ENCODE measurements at places on chromosomes 12 and 14.

DNA sequence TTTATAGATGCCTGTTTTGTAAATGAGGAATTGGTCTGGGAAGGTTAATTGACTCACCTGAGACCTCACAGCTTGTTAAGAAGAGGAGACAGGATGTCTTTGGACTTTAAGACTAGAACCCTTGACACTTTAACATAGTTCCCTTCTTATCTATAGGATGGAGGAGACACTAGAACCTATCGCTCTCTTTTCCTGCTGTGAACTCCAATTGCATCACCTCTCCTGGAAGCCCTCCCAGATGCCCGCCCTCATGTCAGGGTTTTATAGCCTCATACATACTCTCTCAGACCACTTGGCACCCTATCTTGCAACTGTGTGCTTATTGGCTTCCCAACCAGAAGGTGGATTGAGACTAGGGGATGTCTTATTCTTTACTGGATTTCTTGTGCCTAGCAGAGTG, 2.5 kb upstream of the CTDSP2 start:
- no peak for DNase-seq

DNA sequence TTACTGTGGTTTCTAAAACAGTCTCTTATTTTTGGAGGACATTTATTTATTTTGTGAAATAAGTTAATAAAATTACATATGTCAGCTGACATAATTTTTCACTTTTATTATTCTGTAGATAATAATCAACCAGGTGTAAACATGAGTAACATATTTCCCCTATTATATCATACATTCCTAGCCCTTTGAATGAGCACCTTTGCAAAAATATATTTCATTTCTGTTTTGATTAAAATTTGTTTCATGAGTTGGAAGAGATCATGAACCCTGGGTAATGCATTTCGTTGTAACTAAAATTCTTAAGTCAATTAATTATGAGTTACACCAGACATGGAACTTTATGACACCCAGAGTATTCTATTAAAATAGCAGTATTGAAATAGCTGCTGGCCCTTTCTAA, 56.3 kb downstream of the SLC16A7 start:
- no peak for DNase-seq

DNA sequence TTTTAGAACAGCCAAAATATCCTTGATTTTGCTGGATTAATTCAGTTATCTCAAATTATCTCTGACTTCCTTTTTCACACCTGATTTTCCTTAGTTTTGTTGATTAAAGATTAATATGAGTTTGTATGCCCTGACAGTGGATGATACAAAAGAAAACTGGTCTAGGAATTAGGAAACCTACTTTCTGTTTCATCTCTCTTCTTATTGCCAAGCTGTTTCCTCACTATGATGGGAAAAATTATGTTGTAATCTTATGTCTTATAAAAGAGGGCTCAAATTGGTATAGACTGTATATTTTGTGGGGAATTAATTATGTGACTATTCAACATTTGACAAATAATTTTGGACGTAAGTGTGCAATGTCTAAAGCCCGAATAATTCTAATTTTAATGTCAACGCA, 271.6 kb downstream of the FBXL14 start:
- DNase-seq = no peak

DNA sequence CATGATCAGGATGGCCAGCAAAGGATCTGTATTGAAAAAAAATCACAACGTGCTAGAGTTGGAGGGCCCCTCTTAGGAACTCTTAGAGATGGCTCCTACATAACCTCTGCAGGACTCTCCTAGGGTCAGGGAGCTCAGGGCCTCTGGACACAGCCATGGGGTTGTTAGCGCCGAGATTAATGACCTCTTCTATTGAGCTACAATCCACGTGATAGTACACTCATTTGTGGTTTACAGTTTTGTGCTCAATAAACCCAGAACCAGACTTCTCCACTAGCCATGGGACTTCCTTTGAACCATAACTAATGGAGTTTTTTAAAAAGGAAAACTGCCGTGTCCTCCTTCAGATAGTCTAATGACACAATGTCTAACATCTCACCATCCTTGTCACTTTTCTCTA, 29.6 kb upstream of the HDAC7 start:
- no peak for DNase-seq

- no peak for DNase-seq
These were observed 2.4 kb upstream of the KRT8 start for GRCh38 chr12:52907092-52907810.

- DNase-seq = no peak
These were observed at the start of gene WIF1 for GRCh38 chr12:65121049-65121955. WIF1 (minus strand) TSS chr12:65121305; CDS start chr12:65121191, 114 bp downstream.

DNA sequence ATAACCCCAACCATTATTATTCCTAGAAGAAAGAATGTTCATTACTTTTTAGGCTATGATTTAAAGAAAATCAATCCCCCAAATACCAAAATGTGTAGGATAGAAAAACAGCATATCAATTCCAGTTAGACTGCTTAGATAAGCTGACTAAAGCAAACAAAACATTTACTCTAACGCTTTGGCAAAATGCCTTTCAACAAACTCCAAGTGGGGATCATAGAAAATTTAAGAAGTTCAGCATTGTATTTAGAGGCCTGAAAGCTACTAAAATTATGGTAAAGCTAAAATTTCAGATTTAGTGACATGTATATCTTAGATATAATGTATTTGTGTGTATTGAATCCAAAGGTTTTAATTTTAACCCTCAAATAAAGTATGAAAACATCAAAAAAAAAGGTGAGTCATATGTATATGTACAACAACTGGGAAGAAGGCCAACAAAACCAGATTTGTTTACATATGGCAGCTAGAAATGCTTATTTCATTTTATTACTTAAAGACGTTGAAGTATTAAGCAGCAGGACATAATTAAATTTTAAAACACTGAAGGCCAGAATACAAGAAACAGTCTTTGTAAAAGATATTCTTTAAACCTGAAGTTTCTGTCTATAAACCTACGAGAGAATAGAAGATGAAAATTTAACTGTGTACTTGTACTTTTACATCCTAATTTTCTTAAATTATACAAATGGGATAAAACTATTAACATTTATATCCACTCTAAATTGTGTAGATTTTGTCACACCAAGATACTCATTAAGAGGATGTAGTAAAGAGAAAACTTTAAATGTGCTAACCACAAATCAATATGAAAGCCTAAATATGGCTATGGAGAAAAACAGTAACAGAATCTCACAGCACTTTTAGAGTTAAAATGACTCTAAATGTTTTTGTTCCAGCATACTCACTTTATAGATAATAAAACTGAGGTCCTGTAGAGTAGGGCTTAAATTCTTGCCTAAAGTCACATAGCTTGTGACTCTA, 71.4 kb downstream of the SLC41A2 start:
- no peak for DNase-seq

DNA sequence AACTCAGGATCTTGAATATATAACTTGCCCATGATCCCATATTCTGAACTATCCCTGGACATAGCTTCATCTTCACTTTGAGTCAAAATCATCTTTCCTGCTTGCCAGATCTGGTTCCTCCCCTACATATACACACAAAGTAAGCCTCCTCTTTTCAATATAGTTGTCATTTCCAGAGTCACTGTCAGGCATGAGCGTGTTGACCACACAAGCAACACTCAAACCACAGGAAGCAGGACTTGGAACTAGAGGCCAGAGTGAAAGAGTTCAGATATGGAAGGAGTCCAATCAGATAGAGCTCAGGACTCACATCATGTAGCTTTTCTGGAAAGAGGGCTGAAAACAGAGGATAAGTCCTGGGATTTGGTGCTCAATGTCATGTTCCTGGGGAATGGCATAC, 1140.6 kb downstream of the BCL11B start:
- DNase-seq = no peak

DNA sequence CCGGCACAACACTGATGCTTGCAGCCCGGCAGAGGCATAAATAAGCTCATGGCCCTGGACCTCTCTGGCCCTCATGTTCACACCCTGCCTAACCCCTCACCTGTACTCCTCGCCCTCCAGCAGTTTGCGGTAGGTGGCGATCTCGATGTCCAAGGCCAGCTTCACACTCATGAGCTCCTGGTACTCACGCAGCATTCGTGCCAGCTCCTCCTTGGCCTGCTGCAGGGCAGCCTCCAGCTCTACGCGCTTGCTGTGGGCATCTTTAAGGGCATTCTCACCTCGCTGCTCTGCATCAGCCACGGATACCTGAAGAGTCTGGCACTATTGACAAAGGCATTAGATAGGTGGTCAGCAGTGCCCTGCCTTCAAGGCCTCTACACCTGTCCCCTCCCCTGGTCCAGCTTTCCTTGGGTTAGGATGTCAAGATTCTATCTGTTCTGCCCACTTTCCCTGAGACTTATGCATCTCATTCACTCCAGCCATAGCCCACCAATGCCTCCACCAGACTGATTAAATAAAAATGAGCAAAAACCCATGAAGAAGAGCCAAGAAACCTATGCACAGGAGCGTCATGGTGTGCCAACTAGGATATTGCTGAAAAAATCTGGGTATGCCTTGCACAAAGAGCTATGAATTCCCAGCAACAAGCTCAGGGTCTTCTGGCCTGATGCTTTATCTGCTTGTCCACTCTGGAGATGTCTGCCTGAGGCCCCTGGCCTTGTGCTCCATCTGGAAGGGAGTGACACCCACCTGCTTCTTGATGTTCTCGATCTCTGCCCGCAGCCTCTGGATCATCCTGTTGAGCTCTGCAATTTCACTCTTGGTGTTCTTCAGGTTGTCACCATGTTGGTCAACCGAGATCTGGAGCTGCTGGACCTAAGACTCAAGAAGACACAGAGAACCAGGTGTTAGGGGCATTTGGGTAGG, 6.1 kb downstream of the KRT4 start:
- no peak for DNase-seq

- DNase-seq = no peak
These were observed 53.7 kb downstream of the CCNK start for GRCh38 chr14:99534863-99535262.

- no peak for DNase-seq
These were observed 57.1 kb downstream of the FBXO34 start for GRCh38 chr14:55328317-55328716.

DNA sequence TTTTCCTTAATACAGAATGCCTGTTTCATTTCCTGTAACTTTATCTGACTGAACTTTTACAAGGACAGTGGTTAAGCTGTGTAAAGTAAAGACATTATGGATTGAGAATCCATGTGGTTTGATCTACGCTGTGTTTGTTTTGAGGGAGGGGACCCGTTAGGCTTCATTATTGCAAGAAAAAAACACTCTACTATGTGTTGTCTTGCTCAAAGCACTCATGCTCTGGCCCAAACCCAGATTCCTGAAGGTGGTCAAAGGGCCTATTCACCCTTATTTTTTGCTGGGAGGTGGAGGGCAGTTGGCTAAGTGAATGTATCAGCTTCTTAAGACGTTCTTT, 11.9 kb downstream of the RNF10 start:
- no peak for DNase-seq

GRCh38 chr12:24496755-24497154, 452.1 kb downstream of the BCAT1 start:
- no peak for DNase-seq

- no peak for DNase-seq
These were observed 366.4 kb downstream of the ETNK1 start for GRCh38 chr12:22991250-22991844.
